ACHN (cell line): ENCODE measurements at places on chromosomes 16 and 17.
A peak's percentile ranks its signal among the peaks of the same experiment; 100 is the strongest.

DNA sequence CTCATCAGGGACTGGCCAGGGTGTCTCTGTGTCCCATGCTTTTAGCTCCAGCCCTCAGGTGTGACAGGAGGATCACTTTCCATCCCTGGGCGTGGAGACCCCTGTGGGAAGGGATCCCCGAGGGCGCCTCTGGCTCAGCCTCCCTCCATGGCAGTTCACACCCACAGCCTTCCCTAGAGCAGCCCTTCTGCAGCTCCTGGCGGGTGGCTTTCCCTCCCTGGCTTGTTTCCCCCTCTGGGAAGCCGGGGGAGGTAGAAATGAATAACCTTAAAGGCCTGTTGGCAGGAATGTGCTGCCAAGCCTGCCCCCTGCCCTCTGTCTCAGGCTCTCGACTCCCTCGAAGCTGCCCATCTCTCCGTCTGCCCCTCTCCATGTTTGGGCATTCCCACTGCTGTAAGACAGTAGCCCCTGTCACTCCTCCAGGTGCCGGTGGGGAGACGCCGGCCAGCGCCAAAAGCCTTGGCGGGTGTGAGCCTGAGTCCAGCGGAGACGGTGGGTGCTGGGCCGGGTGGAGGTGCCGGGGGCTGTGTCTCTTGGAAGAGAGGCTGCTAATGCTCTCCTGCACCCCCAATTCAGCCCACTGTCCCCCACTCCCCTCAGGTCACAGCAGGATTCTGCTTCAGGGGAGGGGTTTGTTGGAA lies 2.1 kb upstream of the ATP2A1 start:
- DNase-seq = no peak

GRCh38 chr17:17515934-17516930 lies 20.0 kb upstream of the RASD1 start:
- DNase-seq = peak; percentile 51

- no peak for DNase-seq
Measured at GRCh38 chr17:42853597-42853967, 2.6 kb downstream of the AOC3 start.

DNA sequence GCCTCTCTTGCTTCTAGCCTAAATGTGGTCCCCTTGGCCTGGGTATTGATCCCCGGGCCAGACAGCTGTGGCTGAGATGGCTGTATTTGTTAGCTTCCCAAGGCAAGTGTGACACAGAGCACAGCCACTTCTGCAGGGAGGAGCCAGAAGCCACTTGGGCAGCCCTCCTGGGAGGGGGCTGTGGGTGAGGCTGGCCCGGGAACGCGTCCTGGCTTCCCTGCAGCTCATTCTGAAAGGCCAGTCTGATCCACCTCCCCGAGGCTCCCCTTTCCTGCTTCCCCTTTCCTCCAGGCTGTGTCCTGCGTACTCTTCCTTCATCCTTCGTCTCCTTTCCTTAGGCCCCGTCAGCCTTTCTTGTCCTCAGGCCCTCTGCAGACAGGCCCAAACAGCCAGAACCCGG lies 8.0 kb downstream of the SERPINF2 start:
- no peak for DNase-seq

GRCh38 chr17:36130346-36130745 lies 26.7 kb downstream of the CCL4 start:
- no peak for DNase-seq
